AG08395 (cell line): ENCODE measurements at places on chromosomes 1 and 21.
A peak's percentile ranks its signal among the peaks of the same experiment; 100 is the strongest.

- no peak for DNase-seq
These were observed 31.8 kb downstream of the TMEM63A start for GRCh38 chr1:225850370-225850769.

DNA sequence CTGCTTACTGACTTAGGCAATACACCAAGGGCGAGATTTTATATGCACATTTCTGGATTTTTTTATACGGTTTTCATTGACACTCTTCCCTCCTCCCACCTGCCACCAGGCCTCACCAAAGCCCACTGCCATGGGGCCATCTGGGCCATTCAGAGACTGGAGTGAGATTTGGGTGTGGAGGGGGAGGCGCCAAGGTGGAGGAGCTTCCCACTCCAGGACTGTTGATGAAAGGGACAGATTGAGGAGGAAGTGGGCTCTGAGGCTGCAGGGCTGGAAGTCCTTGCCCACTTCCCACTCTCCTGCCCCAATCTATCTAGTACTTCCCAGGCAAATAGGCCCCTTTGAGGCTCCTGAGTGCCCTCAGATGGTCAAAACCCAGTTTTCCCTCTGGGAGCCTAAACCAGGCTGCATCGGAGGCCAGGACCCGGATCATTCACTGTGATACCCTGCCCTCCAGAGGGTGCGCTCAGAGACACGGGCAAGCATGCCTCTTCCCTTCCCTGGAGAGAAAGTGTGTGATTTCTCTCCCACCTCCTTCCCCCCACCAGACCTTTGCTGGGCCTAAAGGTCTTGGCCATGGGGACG, 57.9 kb downstream of the LACTBL1 start:
- DNase-seq = no peak

- peak; percentile 66 for DNase-seq
These were observed 696 bp downstream of the TGFB2 start for GRCh38 chr1:218345673-218346390.

GRCh38 chr1:204975568-204976235, 67.3 kb upstream of the CNTN2 start:
- peak; percentile 86 for DNase-seq

DNA sequence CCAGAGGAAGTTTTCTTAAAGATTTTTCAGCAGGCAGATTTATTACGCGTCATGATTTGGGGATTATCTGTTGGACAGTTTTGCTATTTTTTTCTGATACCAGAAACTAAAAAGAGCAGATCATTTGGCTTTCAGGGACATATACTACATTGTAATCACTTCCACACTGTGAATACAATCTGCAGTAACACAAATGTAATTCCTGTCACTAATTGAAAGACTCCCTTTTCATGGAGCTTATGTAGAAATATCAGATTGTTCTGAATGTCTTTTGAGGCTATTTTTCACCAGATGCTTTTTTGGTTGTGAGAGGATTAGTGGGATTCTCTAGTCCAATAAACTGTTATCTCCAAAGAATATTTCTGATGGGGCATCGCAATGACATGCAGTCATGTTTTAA, 464.2 kb downstream of the DISC1 start:
- no peak for DNase-seq

- DNase-seq = no peak
These were observed 311.3 kb downstream of the LRRIQ3 start for GRCh38 chr1:73886716-73887115.

DNA sequence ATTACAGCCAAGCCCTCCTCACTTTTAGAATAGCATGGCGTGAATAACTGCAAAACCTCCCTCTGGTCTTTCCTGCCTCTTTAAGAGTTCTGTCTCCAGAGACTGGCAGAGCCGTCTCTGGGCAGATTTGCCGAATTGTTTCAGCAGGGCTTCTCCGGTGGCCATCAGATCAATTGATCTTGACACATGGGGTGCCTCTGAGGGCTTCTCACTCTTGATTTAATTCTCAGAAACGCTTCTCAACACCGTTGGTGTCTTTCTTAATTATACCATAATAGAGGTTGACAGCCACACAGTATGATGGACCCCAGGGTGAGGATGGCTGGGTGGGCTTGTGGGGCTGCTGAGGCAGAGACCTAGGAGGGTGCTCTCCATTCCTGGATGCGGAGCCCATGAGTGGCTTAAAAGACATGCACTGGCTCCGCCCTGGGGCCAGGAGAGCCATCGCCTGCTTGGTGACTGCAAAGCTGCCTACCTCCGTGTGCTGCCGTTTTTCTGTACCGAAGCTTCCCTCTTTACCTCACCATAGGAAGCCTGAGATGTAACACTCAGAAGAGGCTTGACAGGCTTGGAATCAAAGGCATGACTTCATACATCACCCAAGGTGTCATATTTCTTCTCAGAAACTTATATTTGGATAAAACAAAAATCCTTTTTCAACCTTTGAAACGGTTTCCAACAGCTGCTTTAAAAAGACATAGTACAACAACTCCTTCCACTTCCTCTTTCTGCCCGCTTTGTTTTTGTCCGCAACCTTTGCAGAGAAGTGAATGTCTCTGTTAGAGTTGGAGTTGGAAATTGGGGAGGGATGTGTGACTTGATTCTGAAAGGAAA, 82.9 kb downstream of the GALNT2 start:
- DNase-seq = no peak

- DNase-seq = no peak
These were observed 103.2 kb upstream of the RALGPS2 start for GRCh38 chr1:178621822-178622221.

DNA sequence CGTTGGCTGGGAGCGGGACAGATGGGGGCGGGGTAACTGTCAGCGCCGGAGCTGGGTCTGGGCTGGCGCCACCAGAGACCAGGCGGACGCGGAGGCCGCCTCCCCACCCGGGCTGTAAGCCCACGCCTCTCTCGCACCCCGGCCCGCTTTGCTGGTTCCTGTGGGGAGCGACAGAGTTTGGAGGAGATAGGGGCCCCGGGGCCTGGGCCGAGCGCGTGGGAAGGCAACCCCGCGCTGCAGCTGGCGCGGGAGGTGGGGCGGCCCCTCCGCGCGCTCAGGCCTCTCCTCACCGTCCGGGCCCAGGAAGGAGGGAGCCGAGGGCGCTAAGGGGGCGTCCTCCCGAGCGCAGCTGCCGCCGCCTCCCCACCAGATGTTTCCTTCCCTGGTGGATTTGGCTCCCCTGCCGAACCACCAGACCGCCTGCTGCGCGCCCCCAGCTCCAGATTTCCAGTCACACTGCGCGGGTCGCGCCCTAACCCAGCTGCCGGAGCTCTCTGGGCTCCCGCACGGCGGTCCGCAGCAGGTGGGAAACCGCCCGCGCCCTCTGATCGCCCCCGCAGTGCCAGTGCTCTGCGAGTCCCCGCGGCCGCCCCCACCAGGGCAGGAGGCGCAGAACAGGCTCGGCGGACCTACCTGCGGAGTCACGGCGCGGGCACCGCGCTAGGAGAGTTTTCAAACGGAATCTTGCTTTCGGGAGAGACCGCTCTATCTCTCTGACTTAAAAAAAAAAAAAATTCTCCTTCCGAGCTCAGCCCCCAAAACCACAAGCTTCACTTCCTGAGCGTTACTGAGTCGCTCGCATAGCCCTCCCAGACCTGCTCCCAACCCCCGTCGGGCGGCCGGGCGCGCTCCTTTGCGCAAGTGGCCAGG, 1.1 kb downstream of the GFI1 start:
- DNase-seq = no peak

- DNase-seq = no peak
These were observed 608.4 kb downstream of the AMY1C start for GRCh38 chr1:104358086-104358485.

DNA sequence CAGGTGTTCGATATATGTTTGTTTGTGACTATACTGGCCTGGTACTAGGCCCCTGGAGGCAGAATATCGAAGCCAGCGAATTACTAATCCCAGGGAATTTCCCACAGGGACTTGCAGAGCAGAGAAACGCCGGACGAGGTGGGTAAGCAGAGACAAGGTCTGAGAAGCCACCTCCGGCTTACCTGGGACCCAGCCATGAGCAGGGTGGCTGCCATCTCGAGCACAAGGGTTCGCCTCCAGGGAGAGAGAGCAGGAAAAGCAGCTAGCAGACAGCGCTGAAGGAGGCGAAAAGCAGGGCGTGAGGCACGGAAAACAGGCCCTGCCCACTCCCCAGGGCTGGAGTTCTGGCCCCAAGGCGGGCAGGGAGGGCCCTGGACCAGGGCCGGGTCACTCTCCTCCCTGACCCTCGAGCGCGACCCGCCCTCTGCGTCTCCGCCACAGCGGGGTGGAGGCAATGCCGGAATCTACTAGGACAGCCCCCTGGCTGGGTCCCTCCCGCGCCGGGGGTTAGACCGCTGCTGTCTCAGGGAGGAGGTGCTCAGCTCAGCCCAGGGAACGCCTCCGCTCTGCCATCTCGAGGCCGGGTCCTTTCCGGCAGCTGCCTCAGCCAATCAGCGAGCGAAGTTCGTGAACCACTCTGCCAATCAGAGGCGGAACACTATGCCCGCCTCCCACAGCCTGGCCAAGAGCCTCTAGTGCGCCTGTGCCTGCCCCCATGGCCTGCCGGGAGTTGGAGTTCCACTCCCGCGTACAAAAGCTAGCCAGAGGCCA, 1.7 kb downstream of the ZNF436 start:
- DNase-seq = peak; percentile 99

DNA sequence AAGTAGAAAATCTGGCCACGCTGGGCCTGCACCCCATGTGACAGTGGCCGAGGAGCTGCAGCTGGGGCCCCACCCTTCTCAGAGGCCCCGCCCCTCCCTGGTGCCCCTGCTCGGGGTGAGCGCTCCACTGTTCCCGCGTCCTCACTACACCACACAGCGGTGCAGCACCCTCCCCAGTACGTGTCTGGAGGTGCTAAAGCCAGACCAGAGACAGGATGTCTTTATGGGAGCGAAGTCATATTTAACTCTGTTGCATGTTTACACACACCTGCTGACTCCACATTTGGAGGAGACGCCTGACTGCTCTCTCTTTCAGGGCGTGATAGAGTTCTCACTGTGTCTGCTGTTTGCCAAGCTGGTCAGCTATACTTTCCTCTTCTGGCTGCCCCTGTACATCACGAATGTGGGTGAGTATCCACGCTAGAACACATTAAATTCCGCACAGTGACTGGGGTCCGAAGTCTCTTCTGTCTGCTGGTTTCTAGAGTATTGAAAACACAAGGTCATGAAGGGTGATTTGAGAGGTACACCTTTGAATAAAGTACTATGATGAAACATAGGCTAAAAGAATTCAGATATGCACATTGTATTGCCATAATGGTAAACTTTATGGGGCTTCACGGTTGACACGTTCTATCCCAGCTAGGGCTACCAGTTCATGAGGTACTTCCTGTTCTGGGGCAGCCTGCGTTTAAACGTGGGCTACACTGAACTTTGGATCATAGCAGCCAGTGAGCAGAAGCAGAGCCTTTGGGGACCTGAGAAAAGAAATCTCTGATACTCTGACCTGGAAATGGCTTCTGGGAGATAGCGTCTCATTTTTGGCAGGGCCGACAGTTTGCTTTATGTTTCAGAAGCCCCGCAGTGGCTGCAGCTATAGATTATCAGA, 48.4 kb downstream of the SLC37A1 start:
- DNase-seq = no peak

DNA sequence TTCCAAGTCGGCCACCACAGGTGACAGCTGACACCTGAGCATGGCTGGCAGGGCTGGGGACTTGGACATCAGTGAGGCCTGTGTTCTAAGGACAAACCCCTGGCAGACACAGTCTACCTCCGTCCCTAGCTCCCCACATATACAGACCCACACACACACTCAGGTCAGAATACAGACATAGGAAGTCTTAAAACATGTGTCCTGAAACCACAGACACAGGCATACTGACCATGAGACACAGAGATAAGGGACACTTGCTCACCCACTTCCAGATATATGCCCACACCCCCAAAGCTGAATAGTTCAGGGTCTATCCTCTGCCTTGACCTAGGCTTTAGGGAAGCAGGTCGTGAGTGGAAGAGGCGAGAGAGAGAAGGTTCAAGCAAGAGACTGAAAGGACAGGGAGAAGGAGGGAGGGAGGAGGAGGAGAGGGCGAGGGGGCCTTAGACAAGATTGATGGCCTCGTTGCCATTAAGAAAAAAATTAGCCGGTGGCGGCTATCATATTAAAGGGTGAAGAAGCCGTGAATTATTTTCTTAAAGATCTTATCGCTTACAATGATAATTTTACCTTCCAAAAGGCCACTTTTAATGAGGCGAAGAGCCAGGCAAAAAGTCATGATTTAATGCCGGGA, 49.9 kb downstream of the TMEM53 start:
- no peak for DNase-seq

GRCh38 chr1:109644670-109645069, 11.2 kb upstream of the GSTM4 start:
- no peak for DNase-seq

DNA sequence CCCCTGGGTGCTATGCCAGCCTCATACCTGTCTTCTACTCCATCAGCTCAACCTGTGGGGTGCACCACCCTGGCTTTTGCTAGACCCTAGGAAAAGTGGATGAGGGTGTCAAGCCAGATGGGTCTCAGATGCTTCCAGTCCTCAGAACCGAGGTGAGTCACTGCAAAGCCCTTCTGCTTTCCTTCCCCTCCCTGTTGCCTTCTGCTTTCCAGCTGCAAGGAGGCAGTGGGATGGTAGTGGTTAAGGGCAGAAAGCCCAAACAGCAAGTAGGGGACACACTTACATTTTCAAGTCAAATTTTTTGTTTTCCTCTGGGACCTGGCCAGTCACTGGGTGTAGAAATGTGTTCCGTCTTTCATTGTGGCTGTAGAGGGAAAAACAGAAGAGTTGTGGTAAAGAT, 60.7 kb upstream of the GOLT1A start:
- no peak for DNase-seq

GRCh38 chr1:94396356-94397010, 21.7 kb upstream of the ABCD3 start:
- no peak for DNase-seq
